ENCODE measurements at places on chromosomes 2 and 18. TPM values are rescaled to one million over a fixed set of nuclear protein-coding genes. Genes with fewer than 3 reads are reported as not detected.

DNA sequence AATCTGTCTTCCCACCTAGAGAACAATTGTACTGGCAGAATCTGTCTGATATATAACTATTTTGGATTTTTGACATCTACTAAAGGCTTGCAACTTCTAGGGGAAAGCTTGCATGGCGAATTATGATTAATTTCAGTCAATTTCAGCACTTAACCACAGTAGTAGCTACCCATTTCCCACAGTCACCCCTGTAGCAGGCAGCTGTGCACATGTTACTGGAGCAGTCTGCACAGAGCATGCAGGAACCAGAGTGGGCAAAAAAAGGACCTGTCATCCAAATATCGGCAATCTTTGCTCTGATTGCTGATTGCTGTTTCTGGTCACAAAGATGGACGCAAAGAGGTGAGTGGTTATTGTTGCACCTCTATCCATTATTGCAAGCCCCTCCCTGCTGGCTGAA is 473.3 kb downstream of the SPAG16 start:
- DNase-seq: no peak

- DNase-seq: no peak
Measured at GRCh38 chr2:159617646-159618045, 1.3 kb upstream of the BAZ2B start.

- DNase-seq: no peak
Measured at GRCh38 chr2:232980683-232981082, 32.4 kb downstream of the NGEF start.

DNA sequence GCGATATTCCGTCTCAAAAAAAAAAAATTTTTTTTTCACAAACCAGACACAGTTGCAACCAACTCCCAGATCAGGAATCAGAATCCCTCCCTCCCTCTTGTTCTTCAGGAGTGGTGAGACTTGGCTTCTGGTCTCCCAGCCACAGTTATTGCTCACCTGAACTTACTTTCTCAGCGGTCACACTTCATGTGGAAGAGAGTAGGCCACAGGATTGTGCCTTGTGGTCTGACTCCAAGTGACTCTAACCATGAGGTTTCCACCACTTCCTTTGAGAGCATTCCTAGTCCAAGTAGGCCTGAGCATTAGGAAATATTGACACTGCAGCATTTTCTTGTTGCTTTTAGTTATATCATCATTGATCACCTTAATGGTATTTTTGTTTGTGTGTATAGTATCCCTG is 12.1 kb downstream of the FMNL2 start:
- no peak for DNase-seq

Gene SULT1C2
- total RNA-seq: 0.40 TPM

Gene KCNS3
- total RNA-seq: 1.2 TPM

Gene CELF4
- total RNA-seq: 1.5 TPM

Gene METTL4
- 10.2 TPM for total RNA-seq

Gene ATP8B1
- total RNA-seq: 3.8 TPM

All from ovary (tissue), 10 donors.